ENCODE measurements at places on chromosomes 7 and 10.

GRCh38 chr7:69217516-69218350 is 380.5 kb upstream of the AUTS2 start:
- H3K36me3 ChIP-seq: no peaks in the 10 kb centered on the region
- H3K27me3 ChIP-seq: peaks cover 54% of the 10 kb centered on the region
- H3K27ac ChIP-seq: no peak overlapping the region
- H3K4me3 ChIP-seq: no peak overlapping the region

DNA sequence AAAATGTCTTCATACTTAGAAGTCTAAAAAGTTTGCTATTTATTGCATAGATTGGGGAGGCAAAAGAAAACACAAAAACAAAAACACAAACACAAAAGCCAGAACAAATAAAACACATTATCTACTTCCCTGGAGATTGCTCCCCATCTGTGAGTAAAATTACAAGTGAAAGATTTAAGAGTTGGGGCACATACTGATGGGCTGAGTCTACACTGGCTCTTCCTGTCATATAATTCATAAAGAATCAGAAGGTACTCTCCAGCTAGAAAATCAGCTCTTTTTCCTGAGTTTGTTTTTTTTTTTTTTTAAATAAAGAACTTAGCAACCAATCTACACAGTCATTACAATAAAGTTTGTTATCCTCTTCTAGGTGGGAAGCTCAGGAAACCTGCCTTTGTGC is 192.4 kb upstream of the LRRN3 start:
- H3K4me1 ChIP-seq: no peaks in the 10 kb centered on the region
- no peaks in the 10 kb centered on the region for H3K27me3 ChIP-seq
- peak overlapping the region; percentile 12 for H3K27ac ChIP-seq
- peaks cover 2% of the 10 kb centered on the region for H3K36me3 ChIP-seq
- DNase-seq: no peak

- no peak for DNase-seq
- H3K27me3 ChIP-seq: peaks cover 95% of the 10 kb centered on the region
- H3K4me1 ChIP-seq: peaks cover 17% of the 10 kb centered on the region
- no peak within 1 kb of the TSS for H3K27ac ChIP-seq
Observed at GRCh38 chr10:8054494-8055407, at the start of gene GATA3. Gene GATA3 (plus strand): TSS chr10:8054688. CDS start chr10:8055656, 968 bp downstream.

DNA sequence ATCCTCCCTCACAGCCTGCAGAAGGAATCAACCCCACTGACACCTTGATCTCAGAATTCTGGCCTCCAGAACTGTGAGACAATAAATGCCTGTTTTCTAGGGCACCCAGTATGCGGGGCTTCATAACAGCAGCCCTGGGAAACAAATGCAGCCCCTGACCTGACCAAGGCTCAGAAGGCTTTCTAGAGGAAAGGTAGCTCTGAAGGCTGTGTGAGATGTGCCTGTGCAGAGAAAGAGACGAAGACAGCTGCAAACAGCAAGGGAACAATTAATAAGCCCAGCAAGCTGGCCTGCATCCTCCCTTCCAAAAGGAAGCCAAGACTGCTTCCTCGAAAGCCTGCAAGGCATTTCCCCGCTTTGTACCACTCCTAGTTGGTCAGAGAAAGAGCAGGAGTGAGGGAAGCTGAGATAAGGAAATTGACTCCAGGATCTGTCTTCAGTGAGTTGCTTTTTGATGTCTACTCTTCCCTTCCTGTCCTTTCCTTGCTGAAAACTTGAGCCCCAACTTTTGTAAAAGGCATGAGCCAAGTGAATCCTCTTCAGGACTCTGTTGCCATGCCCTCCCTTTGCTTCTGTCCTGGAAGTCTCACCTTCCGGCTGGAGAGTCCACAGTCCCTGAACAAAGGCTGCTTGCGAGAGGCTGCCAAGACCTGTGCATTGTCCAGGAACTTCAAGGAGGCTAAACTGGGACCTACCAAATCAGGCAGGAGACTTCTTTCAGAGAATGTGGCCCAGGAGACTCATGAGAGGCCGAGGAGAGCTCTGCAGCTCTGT is 71.2 kb upstream of the ARID5B start:
- H3K27me3 ChIP-seq: no peaks in the 10 kb centered on the region
- no peak for DNase-seq
- H3K36me3 ChIP-seq: no peaks in the 10 kb centered on the region

GRCh38 chr10:70661623-70662361 is 10.5 kb upstream of the ADAMTS14 start:
- H3K36me3 ChIP-seq: peaks cover 2% of the 10 kb centered on the region
- H3K4me3 ChIP-seq: no peak overlapping the region
- no peaks in the 10 kb centered on the region for H3K27me3 ChIP-seq
- H3K4me1 ChIP-seq: peaks cover 28% of the 10 kb centered on the region

DNA sequence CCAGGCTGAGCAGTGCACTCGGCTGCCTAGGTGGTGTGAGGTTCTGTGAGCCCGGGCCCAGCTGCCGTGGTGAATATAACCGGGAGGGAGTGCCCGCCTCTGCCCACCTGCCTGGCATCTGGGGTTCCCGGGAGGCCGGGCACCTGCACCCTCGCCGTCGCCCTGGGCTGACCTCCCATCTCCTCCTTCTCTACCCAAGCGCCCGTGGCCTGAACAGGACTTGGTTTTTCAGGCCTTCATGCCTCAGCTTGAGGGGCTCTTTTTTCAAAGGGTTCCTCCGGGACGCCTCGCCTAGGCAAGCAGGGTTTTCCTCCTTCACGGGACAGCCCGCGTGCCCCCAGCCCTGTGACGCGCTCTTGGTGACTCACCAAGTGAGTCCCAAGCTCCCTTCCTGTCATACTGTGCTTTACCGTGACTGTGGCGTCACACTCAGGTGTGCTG is 9.9 kb downstream of the INPP5A start:
- no peaks in the 10 kb centered on the region for H3K36me3 ChIP-seq
- no peaks in the 10 kb centered on the region for H3K27me3 ChIP-seq
- H3K27ac ChIP-seq: no peak overlapping the region
- no peak overlapping the region for H3K4me3 ChIP-seq
- H3K4me1 ChIP-seq: peaks cover 19% of the 10 kb centered on the region
- DNase-seq: no peak

- no peaks in the 10 kb centered on the region for H3K27me3 ChIP-seq
- H3K4me1 ChIP-seq: no peaks in the 10 kb centered on the region
- no peak overlapping the region for H3K4me3 ChIP-seq
- no peak for DNase-seq
- H3K27ac ChIP-seq: no peak overlapping the region
- H3K36me3 ChIP-seq: no peaks in the 10 kb centered on the region
Observed at GRCh38 chr7:80263333-80263732, 128.7 kb downstream of the GNAI1 start.

- H3K27me3 ChIP-seq: no peaks in the 10 kb centered on the region
- DNase-seq: no peak
- no peak overlapping the region for H3K27ac ChIP-seq
- no peaks in the 10 kb centered on the region for H3K36me3 ChIP-seq
- no peak overlapping the region for H3K4me3 ChIP-seq
- H3K4me1 ChIP-seq: no peaks in the 10 kb centered on the region
Observed at GRCh38 chr10:50593523-50594376, 30.0 kb downstream of the SGMS1 start.

GRCh38 chr7:133484086-133484485 is 231.2 kb downstream of the EXOC4 start:
- peaks cover 2% of the 10 kb centered on the region for H3K36me3 ChIP-seq
- H3K27ac ChIP-seq: no peak overlapping the region
- DNase-seq: no peak
- peaks cover 7% of the 10 kb centered on the region for H3K4me1 ChIP-seq
- H3K27me3 ChIP-seq: no peaks in the 10 kb centered on the region

GRCh38 chr7:68074242-68074641 is 1077.6 kb downstream of the TYW1 start:
- no peaks in the 10 kb centered on the region for H3K27me3 ChIP-seq
- no peak overlapping the region for H3K4me3 ChIP-seq
- no peak overlapping the region for H3K27ac ChIP-seq
- H3K4me1 ChIP-seq: peaks cover 16% of the 10 kb centered on the region

- peaks cover 15% of the 10 kb centered on the region for H3K36me3 ChIP-seq
- H3K4me3 ChIP-seq: no peak overlapping the region
- H3K4me1 ChIP-seq: peaks cover 5% of the 10 kb centered on the region
- no peak overlapping the region for H3K27ac ChIP-seq
- DNase-seq: no peak
Observed at GRCh38 chr7:111987115-111987826, 218.9 kb downstream of the DOCK4 start.
